Kidney glomerular epithelial cell (primary cell): ENCODE measurements at places on chromosomes 1 and 21.

DNA sequence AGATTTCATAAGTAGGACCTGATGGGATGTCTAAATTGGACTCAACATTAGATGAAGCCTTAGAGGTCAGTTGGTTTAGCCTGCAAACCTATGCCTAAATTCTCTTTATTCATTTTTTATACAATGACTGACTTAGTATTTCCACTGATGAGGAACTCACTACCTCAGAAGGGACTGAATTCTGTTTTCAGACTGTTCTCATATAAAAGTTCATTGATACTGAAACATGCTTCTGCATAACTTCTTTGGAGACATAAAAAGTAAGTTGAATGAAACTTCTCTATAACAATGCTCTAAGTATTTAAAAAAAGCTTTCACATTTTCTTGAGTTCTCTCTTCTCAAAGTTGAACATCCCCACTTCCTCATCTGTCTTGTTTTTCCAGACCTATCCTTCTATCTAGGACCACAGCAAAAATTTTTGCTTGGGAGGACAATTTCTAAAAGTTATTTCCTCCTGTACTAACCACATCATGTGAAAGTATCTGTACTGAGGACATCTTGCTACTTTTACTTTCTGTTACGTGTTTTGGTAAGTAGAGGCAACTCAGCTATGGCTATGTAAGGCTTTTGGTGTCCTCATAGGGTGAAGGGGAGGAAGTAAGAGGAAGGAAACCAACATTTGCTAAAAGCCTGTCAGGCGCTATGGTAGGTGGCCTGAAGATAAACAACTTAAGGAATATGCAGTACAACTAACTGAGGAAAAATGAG, 64.1 kb downstream of the USP24 start:
- no peak for DNase-seq

DNA sequence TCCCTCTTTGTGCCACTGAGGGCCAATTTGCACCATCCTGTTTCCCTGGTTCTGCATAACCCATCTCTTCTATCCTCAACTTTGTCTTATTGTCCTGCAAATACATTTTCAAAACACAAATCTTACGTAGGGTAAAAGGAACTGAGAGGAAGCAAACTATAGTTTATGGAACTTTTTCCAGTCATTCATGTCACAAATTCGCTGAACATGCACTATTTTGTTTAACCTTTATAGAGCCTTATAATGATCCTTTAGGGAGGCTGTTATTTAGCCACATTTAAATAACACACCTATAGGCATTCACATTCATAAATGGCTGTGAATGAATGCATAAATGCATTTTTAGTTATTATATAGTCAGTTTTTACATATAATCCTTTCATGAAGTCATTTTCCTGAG, 85.0 kb downstream of the PLPPR5 start:
- DNase-seq = no peak

- DNase-seq = no peak
These were observed 138.3 kb upstream of the SNX7 start for GRCh38 chr1:98523256-98523655.

- no peak for DNase-seq
These were observed 20.1 kb upstream of the CLCA1 start for GRCh38 chr1:86448670-86449069.

GRCh38 chr1:27960762-27961645, 1.2 kb downstream of the XKR8 start:
- no peak for DNase-seq

- DNase-seq = no peak
These were observed 104.0 kb downstream of the GABPA start for GRCh38 chr21:25838809-25839208.

GRCh38 chr1:227747382-227747781, 12.1 kb downstream of the SNAP47 start:
- no peak for DNase-seq
